Activated CD4-positive, alpha-beta T cell treated with anti-CD3 and anti-CD28 coated beads, Interleukin-2, amount 50 U/mL, for 16 hours (primary cell): ENCODE measurements at places on chromosomes 2 and 18.
A peak's percentile ranks its signal among the peaks of the same experiment; 100 is the strongest.

DNA sequence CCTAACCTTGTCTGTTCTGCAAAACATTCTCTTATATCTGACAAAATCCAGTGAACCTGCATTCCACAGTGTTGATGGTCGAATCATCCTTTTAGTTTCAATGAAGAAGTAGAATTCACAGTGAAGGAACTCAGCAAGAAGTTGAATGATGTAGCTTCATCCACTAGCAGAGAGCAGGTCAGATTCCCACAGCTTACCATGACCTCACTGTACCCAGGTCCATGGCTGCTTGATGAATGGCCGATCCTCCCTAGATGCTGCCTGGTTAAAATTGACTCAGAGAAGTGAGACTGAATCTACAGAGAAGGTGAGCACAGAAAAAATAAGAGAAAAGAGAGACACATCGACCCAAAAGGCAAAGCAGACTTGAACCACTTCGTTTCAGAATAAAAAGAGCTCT, 906.0 kb upstream of the CHAC2 start:
- no peak for DNase-seq

GRCh38 chr2:161283926-161284325, 24.3 kb upstream of the PSMD14 start:
- DNase-seq: no peak

DNA sequence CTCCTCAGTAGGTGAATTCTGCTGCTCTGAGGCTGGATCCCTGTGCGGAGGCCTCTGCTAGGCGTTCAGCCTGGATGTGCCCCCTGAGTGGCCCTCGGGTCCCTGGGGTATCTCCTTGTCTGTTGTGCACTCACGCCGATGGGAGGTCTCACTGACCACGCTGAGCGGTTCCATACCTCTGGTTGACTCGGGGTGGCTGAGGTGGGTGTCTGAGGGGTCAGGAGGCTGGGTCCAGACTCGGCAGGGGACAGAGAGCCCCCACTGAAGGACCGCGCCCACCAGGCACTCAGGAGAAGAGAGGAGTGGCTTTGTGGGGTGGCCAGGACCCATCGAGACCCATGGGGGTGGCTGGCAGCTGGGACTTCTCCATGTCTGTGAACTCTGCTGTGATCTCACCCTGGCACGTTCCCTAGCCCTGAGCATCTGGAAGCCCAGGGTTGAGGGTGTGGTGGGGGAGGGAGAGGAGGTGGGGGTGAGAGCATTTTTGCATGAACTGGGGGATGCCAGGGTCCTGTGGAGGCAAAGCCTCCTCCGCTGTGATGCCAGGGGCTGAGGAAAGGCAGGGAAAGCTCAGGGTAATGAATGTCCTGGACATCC, 53.7 kb downstream of the TWIST2 start:
- no peak for DNase-seq

DNA sequence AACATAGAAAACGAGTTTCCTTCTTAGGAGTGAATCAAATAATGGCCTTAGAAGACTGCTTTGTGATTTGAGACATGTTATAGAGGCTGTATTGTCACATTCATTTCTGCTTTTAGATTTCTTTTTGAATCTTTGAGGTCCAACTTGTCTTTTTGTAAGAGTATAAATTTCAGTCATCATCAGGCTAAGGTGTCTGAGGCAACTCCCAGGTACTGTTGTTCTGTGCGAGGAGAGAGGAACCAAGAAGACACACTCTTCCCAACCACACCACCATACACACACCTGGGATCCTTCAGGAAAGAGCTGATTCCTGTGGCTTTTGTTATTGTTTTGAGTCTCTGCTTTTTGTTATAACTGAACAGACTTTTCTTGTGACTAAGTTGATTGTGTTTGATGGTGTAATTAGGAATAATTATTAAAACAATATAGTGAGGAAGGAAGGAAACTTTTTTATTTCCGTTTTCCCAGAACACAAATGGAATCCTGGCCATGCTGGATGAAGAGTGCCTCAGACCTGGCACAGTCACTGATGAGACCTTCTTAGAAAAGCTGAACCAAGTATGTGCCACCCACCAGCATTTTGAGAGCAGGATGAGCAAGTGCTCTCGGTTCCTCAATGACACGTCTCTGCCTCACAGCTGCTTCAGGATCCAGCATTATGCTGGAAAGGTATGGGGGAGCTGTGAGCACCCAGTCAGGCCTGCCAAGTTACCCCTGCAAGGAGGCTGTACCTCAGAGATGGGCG, 140.4 kb downstream of the MYO1B start:
- no peak for DNase-seq

DNA sequence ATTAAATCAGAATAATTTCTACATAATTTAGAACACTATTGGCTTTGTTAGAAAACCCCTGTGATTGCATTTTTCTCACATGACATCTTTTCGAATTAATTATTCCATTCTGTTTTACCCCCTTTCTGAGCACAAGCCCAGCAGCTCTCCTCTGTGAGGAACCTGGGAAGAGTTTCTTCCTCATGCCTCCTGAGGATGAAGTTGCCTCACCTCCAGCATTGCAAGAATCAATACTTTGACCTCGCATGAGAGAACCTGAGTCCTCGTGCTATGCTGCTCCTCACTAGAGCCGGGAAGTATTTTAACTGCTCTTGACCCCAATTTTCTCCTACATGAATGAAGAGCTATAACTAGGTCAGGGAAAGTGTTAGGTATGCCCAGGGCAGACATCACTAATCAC, 77.1 kb upstream of the RAPH1 start:
- no peak for DNase-seq

DNA sequence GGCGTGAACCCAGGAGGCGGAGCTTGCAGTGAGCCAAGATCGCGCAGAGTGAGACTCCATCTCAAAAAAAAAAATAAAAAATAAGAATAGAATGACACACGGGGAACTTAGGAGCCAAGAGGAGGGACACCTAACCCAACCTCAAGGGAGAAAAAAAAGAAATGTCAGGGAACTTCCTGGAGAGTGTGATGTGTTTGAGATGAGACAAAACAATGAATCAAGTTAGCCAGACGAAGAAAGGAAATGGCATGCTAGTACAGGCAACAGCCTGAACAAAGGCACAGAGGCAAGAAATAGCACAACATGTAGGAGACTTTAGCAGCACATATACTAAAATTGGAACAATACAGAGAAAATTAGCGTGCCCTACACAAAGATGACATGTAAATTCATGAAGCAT, 36.7 kb upstream of the PAPOLG start:
- DNase-seq: no peak

GRCh38 chr2:97796465-97797126, 83.2 kb downstream of the ZAP70 start:
- DNase-seq: no peak

DNA sequence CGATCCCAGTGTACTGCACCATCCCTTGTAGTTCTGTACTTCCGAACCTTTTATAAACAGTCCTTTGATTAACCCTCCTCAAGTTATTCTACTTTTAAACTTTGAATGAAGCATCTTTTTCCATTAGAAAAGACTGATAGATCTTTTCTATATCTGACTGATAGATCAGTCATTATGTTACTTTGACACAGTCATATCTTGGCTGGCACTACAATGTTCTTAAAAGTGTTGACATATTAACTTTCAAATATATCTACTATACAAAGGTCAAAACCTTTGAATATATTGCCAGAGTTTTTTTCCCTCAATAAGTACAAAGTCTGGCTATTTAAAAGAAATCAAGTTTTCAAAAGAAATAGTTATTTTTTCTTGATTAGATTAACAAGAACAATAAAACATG, 35.4 kb upstream of the NABP1 start:
- peak; percentile 46 for DNase-seq

DNA sequence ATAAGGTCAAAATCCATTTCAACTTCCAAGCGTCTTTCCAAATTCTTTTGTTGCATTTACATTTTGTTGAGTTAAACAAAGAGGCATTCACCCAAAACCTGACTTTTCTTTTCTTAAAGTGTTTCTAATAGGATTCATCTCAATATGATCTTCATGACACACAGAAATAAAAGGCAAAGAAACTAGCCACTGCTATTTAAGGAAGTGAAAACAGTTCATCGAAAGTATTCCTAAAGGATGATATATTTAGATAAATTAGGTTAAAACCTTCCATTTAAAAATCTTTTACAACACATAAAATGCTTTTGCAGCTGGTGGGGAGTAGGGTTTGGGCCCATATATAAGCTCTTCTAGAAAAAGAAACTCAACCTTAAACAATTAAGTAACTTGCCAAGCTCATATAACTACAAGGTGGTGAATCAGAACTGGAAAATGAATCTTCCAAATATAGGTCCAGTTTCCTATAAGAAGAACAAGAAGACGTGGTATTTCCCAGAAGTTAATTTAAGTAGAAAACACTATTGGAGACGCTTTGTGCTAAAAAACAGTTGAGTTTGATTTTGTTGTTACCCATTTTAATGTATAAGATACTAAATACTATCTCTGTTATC, 336.0 kb upstream of the HNRNPA3 start:
- DNase-seq: peak; percentile 12
